ENCODE measurements at places on chromosomes 1 and 21. TPM values are rescaled to one million over a fixed set of nuclear protein-coding genes. Genes with fewer than 3 reads are reported as not detected.

DNA sequence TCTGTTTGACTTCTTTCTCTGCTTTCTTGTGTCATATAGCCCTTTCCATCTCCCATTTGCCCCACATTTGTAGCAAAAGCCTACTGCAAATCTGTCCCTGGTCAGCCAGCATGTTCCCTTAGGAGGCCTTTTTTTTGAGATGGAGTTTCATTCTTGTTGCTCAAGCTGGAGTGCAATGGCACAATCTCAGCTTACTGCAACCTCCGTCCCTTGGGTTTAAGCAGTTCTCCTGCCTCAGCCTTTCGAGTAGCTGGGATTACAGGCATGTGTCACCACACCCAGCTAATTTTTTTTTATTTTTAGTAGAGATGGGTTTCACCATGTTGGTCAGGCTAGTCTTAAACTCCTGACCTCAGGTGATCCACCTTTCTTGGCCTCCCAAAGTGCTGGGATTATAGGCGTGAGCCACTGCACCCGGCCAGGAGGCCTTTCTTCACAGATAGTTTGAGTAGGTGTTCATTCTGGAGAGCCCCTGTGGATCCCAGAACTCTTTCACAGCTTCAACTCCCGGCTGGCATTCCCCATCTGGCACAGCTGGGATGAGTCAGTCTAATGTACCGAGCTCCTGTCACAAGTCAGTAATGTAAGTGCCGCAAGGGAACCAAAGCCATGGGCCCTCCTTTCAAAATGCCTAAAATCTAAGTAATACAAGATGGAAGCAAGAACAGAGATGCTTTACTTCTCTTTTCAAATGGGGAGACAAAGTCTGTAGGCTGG lies 9.4 kb upstream of the NHLH1 start:
- no peak for DNase-seq

DNA sequence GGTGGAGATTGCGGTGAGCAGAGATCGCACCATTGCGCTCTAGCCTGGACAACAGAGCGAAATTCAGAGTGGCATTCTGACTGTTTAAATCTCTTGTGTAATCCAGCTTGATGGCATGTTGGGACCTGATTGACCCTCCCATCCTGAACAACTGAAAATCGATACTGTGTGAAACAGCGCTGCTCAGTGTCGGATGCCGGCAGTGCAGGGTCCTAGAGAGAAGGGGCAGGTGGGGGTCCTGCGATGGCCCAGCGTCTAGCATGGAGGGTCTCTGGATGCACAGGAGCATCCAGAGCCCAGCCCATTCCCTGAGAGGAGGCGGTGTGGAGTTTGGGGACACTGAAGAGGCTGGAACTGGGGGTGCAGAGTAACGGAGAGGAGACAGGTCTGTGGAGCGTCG lies 15.8 kb downstream of the AGT start:
- no peak for DNase-seq

GRCh38 chr21:33070744-33070997 lies 730 bp downstream of the OLIG1 start:
- no peak for DNase-seq

DNA sequence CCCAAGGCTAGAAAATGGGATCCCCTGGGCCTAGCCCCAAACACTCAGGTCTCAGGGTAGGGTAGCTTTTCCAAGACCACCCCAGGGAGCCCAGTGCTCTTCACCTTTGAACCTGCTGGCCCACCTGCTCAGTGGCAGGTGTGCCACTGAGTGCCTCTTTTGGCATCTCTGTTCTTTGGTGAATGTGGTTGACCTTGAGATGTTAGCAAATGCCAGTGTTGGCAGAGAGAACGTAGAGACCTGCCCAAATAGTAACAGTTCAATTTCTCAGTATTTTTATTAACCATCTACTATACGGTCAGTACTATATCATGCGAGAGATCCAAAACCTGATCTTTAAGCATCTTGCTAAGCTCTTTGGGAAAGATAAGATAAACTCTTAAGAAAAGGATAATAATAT lies 128.2 kb downstream of the PEX14 start:
- DNase-seq: no peak

GRCh38 chr1:244280201-244280600 lies 171.5 kb downstream of the ADSS2 start:
- no peak for DNase-seq

The TCHHL1 gene
- total RNA-seq: not detected

The C1orf94 gene
- not detected for total RNA-seq

The SERBP1 gene
- total RNA-seq: 136 TPM

The MYOM3 gene
- 0.11 TPM for total RNA-seq
